ENCODE measurements at places on chromosomes 6 and 20.

DNA sequence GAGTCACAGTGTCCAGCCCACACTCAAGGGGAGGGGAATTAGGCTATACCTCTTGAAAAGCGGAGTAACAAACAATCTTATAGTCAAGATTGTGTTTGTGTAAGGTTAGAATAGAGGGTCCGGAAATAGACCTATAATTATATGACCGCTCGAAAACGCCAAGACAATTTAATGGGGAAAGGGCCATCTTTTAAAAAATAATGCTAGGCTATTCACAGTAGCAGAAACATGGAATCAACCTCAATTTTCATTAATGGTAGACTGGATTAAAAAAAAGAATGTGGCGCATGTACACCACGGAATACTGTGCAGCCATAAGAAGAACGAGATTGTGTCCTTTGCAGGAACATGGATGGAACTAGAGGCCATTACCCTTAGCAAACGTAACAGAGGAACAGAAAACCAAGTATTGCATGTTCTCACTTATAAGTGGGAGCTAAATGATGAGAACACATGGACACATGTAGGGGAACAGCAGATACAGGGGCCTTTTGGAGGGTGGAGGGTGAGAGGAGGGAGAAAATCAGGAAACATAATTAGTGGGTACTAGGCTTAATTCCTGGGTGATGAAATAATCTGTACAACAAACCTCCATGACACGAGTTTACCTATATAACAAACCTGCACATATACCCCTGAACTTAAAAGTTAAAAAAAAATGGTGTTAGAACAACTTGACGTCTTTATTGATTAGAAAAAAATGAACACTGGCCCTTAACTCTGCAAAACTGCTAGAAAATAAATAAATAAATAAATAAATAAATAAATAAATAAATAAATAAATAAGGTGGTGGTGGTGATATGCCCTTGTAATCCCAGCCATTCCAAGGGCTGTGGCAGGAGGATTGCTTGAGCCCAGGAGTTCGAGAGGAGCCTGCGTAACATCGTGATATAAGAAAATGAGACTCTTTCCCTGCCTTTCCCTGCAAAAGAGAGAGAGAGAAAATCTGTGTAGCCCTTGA is 30.3 kb downstream of the TOP1 start:
- DNase-seq: no peak

- no peak for DNase-seq
Measured at GRCh38 chr6:159805440-159806020, 5.5 kb downstream of the PNLDC1 start.

DNA sequence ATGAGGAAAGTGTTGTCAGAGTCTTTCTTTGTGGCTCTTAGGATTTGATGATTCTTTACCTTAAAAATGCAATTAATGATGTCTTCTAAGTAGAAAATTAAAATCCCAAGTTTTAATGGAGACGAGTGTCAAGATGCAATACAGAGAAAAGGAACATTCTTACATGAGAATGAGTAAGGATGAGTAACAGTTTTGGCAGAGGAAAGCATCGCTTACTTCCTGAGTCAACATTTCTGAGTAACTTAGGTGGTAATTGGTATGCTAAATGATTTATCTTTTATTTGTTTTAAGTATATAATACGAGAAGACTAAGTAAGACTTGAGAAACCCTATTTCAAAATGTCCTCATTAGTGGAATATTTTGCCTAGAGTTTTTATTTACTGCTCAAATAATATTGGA is 101.3 kb downstream of the RTN4IP1 start:
- DNase-seq: no peak

GRCh38 chr6:53216301-53216700 is 67.7 kb upstream of the GCM1 start:
- DNase-seq: no peak

- no peak for DNase-seq
Measured at GRCh38 chr20:34531608-34532265, 15.5 kb downstream of the DYNLRB1 start.
